Stimulated activated CD4-positive, alpha-beta T cell treated with anti-CD3 and anti-CD28 coated beads, Interleukin-1b, Interleukin-23, amount 100 ng/mL, for 1 hour (primary cell): ENCODE measurements at places on chromosomes 2 and 18.

GRCh38 chr2:13572466-13572865 lies 855.7 kb downstream of the TRIB2 start:
- no peak for DNase-seq

DNA sequence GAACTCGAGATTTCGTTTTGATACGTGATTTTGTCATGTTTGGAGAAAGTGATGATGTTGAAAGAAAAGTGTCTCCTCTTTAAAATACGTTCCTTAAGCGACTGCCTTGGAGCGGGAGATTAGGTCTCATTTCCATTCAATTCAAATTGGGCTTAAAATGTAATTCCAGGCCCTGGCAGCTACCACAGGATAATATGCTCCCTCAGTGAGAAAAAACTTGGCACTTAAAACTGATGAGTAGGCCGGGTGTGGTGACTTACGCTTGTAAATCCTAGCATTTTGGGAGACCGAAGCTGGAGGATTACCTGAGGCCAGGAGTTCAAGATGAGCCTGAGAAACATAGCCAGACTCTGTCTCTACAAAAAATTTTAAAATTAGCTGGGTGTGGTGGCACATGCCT lies 146.3 kb upstream of the L3MBTL4 start:
- DNase-seq: no peak

- no peak for DNase-seq
These were observed 29.8 kb upstream of the MYO3B start for GRCh38 chr2:170148161-170148560.

- no peak for DNase-seq
These were observed 773 bp downstream of the MBP start for GRCh38 chr18:77131652-77132368.

GRCh38 chr2:63654959-63655358 lies 66.2 kb downstream of the MDH1 start:
- DNase-seq: no peak

GRCh38 chr2:128438091-128438490 lies 119.4 kb upstream of the HS6ST1 start:
- no peak for DNase-seq

DNA sequence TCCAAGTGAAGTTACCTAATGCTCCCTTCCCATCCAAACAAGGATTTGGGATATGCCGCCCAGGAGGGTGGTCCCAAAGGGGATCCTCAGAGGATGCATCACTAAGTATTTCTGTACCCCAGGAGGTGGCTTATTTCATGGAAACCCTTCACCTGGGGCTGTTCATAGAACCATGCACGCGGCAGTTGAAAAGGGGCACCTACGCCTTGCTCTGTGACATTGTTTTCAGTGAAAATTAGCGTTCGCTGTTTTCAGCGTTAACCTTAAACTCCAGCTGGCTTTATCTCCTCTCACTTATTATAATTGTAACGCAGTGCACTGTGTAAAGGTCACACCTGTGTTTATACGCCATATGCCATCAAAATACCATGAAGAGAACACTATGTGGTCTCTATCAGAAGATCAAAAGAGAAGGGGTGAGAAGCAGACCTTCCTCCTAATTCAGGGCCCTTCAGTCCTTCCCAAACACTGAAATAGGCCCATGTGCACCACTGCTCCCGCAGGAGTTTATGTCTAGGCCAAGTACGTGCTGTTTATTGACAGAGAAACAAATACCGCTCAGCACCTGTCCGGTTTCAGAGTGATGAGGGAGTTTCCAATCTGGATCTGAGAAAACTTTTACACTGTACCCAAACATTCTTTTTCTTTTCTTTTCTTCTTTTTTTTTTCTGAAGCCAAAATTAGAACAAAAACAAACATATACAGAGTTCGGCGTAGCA lies 162.1 kb downstream of the BCL2 start:
- DNase-seq: no peak

GRCh38 chr2:183416753-183417152 lies 292.5 kb downstream of the NUP35 start:
- no peak for DNase-seq

DNA sequence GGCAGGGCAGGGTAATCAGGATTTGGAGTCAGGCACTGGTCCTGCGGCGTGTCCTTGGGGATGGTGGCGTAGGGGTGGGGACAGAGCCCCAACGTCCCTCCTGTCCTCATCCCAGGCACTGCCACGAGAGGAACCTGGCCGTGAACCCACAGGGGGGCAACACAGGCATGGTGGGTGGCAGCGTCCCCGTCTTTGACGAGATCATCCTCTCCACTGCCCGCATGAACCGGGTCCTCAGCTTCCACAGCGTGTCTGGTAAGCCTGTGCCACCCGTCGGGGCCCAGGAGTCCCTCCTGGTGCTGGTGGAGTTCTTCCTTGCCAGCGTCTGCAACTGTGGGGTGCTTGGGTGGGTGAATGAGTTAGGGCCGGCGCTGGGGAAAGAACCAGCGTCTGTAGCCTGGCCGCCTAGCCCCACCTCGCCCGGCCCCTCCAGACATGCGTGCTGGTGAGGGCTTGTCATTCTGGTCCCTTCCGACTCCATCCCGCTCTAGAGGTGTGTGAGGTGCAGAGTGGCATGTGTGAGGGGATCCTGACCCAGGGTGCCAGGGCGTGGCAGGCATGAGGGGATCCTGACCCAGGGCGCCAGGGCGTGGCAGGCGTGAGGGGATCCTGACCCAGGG lies 8.0 kb downstream of the D2HGDH start:
- DNase-seq: no peak

- no peak for DNase-seq
These were observed 191.0 kb upstream of the LHCGR start for GRCh38 chr2:48946449-48947048.

DNA sequence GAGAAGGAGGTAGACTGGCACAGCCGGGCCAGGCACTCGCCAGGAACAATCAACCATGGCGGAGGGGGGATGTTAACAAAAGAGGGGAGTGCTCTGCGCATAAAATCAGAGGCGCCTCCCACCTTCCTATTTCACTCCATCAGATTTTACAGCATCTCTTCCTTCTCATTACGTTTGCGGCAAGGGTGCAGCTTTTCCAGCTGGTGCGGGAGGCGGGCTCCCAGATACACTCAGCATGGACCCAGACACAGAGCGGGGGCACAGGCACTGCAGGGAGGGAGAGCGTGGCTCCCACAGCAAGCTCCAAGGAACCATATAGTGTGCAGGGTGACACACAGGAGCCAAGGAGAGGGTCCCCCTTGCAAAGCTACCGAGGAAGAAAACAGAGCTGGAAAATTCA lies 176.3 kb downstream of the EIPR1 start:
- no peak for DNase-seq

DNA sequence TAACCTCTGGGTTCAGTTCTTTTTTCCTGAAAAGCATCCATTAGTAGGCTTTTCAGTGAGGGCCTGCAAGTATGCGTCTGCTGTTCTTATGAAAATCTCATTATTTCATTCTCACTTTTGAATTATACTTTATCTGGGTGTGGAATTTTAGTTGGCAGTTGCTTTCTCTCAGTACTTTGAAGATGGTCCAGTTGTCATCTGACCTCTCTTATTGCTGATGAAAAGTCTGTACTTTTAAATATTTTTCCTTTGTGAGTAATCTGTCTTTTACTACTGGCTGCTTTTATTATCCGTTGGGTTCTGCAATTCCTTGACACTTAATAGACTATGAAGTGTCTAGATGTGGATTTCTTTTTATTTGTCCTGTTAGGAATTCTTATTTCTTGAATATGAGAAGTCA lies 307.8 kb downstream of the CYP26B1 start:
- DNase-seq: no peak

- DNase-seq: no peak
These were observed 231.9 kb downstream of the BCL2 start for GRCh38 chr18:63087421-63088230.

DNA sequence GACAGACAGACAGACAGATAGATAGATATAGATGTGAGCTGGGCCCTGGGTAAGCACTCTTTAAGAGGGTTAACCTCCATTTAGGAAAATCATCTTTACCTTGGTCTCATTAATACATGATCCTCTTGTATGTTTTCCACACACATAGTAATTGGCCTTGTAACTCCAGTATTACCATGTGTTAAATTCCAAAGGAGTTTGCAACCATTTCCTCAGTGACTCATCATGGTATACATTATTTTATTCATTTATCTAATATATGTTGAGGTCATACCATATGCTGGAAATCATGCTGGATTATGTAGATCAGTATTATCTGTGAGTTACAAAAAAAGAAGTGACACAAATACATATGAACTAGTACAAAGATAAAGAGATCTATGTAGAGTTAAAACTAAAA lies 504.3 kb downstream of the DCC start:
- no peak for DNase-seq

- DNase-seq: no peak
These were observed 14.6 kb downstream of the PTPN18 start for GRCh38 chr2:130370490-130370889.

DNA sequence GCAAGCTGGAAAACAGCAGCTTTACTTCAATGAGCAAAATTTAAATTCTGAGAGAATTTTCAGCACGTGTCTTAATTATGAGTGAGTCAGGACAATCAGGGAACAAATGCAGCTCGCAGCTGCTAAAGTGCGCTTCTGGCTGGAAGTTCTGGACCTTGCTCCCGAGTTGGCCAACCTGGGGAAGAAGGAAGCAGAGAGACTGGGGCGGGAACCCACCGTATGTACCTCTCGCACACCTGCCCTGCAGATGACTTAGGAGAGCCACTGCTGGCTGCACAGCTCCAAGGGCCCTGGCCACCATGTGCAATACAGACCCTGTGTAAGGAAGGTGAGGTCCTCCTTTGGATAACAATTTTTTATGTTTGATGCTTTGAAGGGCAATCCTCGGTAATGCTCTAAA lies 42.4 kb downstream of the REEP1 start:
- DNase-seq: no peak

GRCh38 chr2:152402780-152403759 lies 68.1 kb downstream of the FMNL2 start:
- DNase-seq: no peak

GRCh38 chr2:228374741-228375140 lies 193.3 kb upstream of the SPHKAP start:
- DNase-seq: no peak

- DNase-seq: no peak
These were observed 8.1 kb upstream of the DSC3 start for GRCh38 chr18:31050635-31051034.

DNA sequence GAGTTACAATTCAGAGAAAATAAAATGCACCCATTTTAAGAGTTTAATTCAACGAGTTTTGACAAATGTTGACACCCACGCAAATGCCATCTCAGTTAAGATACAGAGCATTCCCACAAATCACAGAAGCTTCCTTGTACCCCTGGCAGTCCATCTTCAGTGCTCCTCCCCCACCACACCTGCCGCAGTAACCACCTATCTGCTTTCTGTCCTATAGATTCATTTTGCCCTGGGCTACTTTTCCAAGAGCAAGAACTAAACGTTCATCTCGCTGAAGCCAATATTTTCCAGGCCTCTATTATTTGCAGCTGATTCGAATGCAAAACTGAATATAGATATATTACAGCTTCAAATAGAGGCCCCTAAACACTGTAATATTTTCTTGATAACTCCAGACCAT lies 13.4 kb upstream of the HPCAL1 start:
- DNase-seq: no peak

DNA sequence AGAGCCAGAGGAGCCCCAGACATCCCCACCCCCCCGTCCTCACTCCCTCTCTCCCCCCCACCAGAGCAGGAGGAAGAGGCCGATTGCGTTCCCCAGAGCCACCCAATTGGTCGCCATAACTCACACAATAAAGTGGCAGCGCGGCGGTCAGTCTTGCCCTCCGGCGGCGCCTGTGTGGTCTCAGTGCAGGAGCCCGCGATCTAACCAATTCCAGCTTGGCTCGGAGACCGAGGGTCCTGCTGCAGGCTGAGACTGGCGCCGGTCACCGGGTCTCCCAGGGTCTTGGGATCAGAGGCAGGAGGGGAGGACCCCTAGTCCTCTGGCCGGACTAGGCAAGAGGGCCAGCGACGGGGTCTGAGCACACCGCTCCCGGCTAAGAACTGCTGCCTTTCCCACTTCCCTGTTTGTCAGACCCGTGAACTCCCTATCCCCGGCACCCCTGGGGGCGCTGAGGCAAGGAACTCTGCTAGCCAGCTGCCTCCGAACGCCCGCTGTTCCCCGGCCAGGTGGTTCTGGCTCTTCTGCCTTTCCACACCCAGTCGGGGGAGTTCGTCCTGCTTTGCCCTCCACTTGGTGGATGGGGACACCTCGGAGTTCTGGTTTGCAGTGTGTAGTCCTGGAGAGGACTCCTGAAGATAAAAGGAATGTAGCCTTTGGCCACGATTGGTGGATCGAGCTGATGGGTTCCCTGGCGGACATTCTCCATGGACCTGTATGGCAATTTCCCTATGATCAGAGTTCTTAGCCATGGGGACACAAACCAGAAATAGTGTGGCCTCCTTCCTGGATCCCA lies 1.0 kb upstream of the HOXD12 start:
- no peak for DNase-seq

GRCh38 chr2:84969511-84970209 lies 1.3 kb upstream of the KCMF1 start:
- no peak for DNase-seq

DNA sequence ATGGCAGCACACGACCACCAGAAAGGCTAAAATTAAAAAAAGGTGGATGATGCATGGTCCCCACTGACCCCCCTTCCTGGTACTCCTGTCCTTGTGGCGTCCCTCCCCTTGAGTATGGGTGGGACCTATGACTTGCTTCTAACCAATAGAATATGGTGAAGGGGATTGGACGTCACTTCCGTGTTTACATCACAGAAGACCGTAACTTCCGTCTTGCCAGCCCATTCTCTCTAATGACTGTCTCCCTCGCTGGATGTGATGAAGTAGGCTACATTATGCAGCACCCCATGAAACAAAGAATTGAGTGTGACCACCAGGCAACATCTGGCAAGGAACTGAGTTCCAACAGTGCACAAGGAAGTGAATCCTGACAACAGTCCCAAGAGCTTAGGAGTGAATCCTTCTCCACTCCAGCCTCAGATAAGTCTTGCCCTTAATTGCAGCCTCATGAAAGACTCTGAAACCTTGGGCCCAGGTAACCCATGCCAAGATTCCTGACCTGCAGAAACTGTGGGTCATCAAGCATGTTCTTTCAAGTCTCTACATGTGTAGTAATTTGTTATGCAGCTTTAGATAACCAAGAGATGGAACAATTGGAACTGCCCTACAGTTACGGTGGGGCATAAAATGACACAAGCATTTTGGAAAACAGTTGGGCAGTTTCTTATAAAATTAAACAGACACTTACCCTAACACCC lies 80.1 kb upstream of the NPAS2 start:
- DNase-seq: no peak

- DNase-seq: no peak
These were observed at the start of gene SIGLEC15 for GRCh38 chr18:45825258-45826044. Gene SIGLEC15 (plus strand): TSS chr18:45825675. CDS start chr18:45825729, 54 bp downstream.

- no peak for DNase-seq
These were observed 42.7 kb downstream of the SH3RF3 start for GRCh38 chr2:109171444-109172334.

DNA sequence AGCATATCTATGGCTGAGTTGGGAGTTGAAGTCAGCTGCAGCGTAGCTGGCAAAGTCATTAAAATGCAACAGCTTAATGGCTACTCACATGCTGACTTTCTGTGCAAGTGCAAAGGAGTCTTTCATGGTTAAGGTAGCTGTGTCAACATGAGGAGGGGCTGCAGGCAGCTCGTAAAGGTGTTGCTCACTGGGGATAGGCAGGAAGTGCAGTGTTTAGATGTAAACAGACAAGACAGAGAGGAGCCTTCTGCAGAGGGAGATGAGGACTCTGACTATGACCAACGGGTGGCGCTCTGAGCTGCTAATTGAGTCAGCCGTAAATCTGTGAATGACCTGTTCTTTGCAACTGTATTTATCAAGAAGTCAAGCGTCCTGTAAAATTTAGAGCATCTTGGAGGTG lies 22.3 kb upstream of the CAVIN2 start:
- DNase-seq: no peak
